Coronary artery (tissue), 2 donors: ENCODE measurements at places on chromosomes 12 and 14.

GRCh38 chr14:35669782-35670181 is 135.8 kb downstream of the INSM2 start:
- DNase-seq, result no peak

GRCh38 chr12:91381309-91381804 is 198.7 kb upstream of the DCN start:
- DNase-seq, result no peak

GRCh38 chr14:102500158-102500662 is 9.4 kb downstream of the ANKRD9 start:
- DNase-seq, result peak; percentile 84

DNA sequence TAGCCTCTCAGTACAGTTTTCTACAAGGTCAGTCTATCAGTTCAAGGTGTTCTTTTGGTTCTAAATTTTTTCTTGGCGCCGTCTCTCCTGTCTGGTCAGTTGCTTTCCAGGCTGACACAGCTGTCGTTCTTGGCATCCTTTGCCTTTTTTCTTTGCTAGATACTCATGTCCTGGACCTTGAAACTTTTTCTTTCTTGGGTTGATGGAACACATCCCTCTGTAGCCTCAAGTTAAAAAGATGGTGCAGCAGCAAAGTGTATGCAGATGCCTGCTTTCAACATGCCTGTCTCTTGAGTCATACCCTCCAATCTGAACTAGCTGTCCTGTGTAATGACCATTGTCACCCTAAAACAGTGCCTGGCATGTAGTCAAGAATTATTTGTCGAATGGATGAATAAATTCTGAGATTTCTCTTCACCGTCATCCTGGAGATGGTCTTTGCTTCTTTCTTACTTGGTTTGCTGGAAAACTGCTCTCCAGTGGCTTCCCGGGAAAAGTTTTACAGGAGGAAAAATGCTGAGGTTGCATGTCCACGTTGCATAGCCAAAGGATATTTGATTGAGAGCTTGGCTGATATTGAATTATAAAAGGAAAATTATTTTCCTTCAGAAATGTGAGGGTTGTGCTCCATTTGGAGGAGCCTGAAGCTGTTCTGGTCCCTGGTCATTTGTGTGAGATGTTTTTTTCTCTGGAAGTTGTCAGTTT is 4.6 kb downstream of the NYNRIN start:
- DNase-seq, result no peak

- DNase-seq, result no peak
Measured at GRCh38 chr12:15214851-15215601, 6.2 kb downstream of the RERG start.

DNA sequence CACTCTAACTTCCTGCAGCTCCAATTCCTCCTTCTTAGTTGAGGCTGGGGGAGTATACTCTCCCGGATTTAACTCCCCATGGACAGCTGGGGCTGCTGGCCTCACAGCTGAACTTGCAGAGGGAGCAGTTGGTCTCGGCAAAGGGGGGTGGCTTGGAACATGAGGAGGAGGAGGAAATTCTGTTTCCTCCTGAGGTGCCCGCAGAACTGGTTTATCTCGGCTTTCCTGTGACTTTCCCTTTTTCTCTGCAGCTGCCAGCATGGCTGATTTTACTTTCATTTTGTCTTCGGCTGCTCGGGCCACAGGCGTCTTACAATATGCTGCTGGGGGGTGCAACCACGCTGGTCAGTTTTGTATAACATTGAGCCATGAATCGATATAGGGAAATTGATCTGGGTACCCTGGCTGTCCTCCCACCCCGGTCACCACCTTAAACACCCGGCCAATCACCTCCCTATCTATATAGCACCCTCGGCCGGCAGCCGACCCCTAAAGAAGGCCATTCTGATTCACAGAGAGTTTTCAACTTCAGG is 1317.6 kb downstream of the TMEM121 start:
- DNase-seq, result no peak

- DNase-seq, result no peak
Measured at GRCh38 chr12:179131-179884, 34.6 kb downstream of the SLC6A12 start.

GRCh38 chr12:124437617-124438436 is 129.6 kb downstream of the NCOR2 start:
- no peak for DNase-seq

- no peak for DNase-seq
Measured at GRCh38 chr12:64459394-64459891, 7.5 kb downstream of the TBK1 start.

- DNase-seq, result no peak
Measured at GRCh38 chr12:119857041-119857591, 20.0 kb downstream of the CIT start.

DNA sequence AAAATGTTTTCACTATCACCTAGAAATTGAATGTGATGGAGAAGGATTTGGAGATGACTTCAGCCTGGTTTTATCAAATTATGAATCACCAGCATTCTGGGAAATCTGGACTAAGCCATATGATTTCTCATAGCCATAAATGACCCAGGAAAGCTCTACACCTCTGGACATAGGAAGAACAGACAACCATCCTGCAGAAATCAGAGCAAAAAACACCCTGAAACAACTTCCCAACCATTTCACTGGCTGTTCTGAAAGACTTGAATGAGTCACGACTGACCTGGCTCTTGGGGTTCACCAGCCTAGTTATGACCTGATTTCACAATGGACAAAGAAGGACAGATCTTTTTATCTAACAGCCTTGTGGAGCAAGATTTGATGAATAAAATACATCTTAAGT is 123.8 kb downstream of the KCNH5 start:
- no peak for DNase-seq

DNA sequence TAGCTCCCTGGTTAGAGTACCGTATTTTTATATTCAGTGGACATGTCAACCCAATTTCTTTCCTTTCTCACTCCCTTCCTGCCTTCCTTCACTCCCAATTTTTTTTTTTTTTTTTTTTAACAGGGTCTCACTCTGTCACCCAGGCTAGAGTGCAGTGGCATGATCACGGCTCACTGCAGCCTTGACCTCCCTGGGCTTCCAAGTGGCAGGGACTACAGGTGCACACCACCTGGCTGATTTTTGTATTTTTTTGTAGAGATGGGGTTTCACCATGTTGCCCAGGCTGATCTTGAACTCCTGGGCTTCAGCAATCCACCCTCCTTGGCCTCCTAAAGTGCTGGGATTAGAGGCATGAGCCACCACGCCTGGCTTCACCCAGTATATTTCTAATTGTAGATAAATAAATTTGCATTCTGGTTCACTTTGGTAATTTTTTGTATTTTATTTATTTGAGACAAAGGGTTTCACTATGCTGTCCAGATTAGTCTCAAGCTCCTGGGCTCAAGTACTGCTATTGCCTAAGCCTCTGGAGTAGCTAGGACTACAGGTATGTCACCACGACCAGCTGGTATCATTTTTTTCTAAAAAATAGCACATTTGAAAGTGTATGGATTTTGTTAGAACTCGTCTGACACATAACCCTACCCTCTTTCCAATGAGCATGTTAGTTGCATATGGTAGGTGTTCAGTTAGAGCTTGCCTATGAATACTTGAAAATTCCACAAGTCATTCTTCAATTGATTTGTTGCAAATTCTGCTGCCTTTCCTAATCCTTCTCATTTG is 15.7 kb downstream of the SLC38A2 start:
- no peak for DNase-seq

GRCh38 chr12:85394065-85394464 is 114.0 kb downstream of the ALX1 start:
- no peak for DNase-seq

DNA sequence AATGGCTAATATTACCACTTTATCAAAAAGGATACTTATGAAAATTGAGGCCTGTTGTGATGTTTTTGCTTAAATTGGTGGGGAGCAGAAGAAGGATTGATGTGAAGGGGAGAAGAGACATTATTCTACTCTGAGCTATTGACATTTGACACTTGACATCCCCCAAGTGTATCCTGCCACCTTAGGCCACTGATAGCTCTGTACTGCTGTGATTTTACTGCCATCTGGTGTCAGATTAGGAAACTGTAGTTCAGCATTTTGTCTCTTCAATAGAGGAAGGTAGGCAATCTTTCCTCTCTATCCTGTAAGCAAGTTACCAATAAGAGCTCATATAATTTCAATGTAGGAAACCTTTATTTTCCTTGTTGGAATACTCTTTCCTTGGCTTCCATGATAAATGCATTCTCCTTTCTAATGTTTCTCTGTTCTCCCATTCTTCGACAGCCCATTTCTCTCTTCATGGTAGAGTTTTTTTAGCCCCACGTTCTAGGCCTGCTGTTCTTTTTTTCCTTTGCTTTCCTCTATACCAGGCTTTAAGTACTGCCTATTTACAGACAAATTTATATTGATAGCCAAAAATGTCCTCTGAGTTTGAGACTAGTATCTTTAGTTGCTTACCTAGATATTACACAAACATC is 46.3 kb downstream of the PPHLN1 start:
- DNase-seq, result no peak

GRCh38 chr12:91940826-91941570 is 204.6 kb downstream of the BTG1 start:
- no peak for DNase-seq

DNA sequence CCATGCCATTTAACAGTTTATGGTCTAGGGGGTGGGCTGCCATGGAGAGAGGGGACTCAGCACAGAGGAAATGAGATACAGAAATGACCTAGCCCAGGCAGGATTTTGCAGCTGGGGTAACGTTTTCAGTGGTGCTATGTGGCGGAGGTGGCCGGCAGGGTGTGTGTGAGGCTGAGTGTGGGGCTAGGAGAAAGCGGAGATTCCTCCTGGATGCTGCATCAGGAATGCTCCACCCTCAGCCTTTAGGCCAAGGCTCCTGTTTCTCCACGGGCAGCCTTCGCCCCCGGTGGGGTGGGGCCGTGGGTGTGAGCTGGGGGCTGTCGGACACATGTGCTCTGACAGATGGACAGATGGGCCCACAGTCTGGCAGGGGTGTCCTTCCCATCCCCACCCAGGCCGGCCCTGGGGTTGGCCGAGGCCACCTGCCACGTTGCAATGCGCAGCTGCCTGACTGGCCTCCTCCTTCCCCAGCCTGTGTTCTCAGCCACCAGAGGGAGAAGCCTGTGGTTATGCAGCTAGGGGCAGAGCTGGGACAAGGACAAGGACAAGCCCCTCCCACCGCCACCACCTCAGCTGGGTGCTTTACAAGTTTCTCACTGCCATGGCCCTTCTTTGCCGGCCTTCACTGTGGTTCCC is 44.3 kb downstream of the TEAD4 start:
- DNase-seq, result no peak

- DNase-seq, result no peak
Measured at GRCh38 chr12:76811976-76812375, 48.1 kb downstream of the ZDHHC17 start.

- DNase-seq, result no peak
Measured at GRCh38 chr14:81884382-81884781, 350.7 kb upstream of the SEL1L start.

- DNase-seq, result no peak
Measured at GRCh38 chr14:91047174-91047753, 13.2 kb downstream of the RPS6KA5 start.

DNA sequence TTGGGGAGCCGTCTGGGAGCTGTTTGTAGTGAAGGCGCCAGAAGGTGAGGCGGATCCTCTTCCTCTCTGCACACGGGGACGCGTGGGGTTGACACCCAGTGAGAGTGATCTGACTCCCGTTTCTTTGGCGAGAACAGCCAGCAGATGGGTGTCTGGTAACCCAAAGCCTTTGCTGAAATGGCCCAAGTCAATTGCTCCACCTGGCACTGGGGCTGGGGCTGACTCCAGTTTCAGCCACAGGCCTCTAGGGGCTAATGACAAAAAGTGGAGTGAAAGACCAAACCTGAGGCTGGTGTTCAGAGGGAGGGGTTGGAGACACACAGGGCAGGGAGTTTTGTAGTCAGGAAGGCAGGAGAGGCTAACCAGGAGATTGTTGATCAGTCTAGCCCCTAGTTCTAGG is 87.0 kb downstream of the FRMD6 start:
- no peak for DNase-seq

DNA sequence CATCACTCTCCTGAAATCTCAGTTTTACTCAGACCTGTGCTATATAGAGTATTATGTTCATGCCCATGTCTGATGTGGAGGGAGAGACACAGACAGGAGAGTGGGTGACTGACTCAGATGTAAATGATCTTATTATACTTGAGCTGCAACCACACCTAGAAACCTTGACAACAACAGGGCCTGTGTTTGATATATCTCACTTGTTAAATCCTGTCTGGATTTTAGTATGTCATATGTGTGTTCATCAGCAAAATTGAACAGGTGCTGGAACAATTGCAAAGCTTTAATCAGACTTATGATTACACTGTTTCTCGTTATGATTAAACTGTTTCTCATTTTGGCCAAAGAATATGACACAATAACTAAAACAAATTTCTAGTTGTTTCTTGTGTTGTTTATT is 37.7 kb downstream of the DIP2B start:
- no peak for DNase-seq

GRCh38 chr14:23468704-23469126 is 788 bp upstream of the NGDN start:
- no peak for DNase-seq

DNA sequence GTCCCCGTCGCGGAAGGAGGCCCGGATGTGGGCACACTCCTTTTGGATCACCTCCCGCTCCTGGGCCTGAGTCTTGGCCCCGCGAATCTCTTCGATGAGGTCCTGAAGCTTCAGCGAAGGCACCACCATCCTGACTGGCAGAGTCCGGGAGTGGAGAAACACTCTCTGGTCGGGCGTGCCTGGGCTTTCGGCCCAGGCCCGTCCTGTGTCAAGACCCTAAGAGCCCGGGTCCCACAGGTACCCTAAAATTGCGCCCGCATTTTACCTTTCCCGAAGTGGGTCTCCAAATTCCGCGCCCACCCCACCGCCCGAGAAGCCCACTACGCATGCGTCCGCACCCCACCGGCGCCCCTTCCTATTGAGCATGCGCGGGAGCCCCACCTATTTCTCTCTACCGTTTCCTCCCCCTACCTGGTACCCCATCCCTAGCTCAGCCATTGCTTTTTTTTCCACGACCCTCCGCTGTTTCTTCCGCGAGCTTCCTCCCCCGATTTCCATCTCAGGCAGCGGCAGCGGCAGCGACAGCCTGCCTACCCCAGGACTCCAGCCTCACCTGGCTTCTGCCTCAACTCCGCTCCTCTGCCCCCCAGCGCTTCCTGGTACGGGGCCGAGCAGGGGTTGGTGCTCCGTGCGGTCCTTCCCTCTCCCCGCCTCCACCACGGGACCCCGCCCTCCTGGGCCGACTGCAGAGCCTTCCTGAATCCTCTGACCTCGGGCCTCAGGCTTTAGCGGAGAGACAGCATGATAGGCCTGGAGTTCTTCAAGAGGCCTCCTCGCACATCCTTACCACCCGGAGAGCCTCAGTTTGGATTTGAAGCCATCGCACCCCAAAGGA is at the start of gene AP1G2:
Gene AP1G2 (minus strand): TSS at position 606 of the 835 bp plus-strand sequence. CDS start 477 bp downstream, at position 129.
- DNase-seq, result no peak

- DNase-seq, result no peak
Measured at GRCh38 chr12:6998715-6999451, 19.4 kb downstream of the LPCAT3 start.
